ENCODE measurements at places on chromosomes 7 and 10.

GRCh38 chr10:810351-810846 lies 120.9 kb upstream of the DIP2C start:
- DNase-seq: peak; percentile 29

GRCh38 chr7:32500922-32501341 lies 5.6 kb downstream of the AVL9 start:
- no peak for DNase-seq

GRCh38 chr10:104642658-104643302 lies 1.7 kb downstream of the SORCS3 start:
- peak; percentile 76 for DNase-seq

- DNase-seq: peak; percentile 42
Measured at GRCh38 chr7:116577320-116577871, 52.6 kb downstream of the CAV1 start.

DNA sequence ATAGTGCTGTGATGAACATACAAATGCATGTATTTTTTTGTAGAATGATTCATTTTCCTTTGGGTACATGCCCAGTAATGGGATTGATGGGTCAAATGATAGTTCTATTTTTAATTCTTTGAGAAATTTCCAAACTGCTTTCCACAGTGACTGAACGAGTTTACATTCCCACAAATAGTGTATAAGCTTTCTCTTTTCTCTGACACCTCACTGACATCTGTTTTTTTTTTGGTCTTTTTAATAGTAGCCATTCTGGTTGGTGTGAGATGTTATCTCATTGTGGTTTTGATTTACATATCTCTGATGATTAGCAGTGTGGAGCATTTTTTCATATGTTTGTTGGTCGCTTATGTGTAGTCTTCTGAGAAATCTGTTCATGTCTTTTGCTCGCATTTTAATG lies 195.0 kb upstream of the AGK start:
- no peak for DNase-seq

DNA sequence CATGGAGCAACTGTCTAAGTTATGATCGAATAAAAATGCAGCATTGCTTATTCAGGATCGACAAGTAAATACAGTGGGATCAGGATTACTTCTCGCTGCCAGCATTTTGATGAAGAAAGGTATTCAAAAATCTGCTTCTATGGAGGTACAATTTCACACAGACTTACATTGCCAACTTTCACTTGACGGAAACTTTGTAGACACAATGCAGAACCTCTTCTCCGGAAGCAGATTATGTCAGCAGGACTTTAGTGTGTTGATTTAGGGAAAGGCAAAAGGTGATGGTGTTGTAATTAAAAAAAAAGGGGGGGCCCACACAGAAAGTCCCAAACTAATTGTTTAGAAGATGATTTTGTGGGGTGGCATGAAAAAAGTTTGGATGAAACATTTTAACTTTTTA lies 462.4 kb upstream of the KLF6 start:
- DNase-seq: no peak

DNA sequence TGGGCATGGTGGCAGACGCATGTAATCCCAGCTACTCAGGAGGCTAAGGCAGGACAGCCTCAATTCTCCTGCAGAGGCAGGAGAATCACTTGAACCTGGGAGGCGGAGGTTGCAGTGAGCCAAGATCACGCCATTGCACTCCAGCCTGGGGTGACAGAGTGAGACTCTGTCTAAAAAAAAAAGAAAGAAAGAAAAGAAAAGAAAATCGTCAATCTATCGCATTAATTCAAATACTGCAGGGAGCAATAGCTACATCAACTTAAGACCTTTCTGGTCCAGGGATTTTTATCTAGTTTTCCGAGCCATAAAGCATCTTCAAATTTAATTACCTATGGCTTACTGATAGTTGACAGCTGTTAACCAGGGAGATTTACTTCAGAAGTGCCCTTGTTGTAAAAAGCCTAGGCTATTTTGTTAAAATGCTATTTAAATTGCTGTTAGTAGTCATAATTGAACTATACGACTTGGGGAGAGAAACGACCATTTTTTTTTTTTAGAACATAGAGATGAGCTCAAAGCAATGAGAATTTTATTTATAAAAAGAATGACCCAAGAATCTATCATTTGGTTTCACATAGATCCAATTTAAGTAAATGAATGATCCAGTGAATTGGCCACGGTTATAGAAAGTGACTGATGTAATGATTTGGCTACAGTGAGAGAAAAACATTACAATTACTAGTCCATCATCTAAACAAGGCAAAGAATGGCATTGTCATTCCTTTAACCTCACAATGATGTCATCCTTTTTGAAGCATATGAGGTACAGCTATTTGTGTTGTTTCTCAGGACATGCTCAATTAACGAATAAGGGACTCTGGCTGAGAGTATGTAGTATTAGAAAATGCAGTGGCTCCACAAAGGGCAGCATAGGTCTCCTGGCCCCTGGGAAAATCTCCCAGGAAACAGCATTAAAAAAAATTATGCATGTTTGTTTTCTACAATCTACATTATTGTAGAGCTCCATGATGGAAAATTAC lies 85.3 kb downstream of the SEMA3C start:
- no peak for DNase-seq

GRCh38 chr7:156608173-156608478 lies 32.4 kb upstream of the RNF32 start:
- DNase-seq: no peak

DNA sequence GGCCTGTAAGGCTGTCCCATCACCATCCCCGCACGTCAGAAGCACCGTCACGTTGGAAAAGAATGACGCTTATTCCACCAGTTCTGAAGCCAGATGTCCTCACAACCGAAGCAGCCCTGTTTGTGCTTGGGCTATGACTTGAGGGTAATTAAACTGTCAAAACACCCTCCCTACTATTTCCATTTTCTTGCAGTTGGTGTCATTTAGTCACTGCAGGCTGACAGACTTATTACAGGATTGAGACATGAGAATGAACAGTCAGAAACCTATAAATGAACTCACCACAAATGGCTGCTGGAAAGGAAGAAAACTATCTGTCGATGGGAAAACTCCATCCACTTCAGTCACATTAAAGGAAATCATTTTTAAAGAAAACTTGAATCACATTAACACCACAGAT lies 85.3 kb downstream of the VOPP1 start:
- DNase-seq: no peak

DNA sequence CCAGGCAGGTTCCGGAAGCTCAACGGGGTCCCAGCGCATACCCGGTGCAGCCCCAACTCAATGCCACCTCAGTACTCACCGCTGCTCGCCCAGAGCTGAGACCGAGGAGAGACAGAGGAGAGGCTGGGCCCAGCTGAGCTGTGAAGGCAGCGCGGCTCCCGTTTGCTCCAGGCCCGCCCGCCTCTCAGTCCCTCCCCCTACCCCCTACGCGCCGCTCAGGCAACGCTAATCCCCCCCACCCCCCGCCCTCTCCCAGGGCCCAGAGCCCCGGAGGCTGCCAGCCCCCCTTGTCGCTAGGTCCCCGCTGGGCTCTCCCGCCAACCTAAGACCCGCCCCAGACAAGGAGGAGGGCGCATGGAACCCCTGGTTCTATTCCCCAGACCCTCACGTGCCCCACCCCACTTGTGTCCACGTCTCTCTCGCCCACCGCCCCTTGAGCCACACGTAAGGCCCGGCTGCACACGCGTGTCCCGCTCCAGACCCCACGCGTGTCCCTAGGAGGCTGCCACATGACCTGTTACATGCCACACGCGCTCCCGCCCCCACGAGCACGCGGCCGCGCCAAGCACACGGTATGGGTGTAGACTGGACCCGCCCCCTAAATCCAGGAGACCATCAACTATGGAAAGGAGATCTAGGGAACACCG lies at the start of gene PSD:
Gene PSD (minus strand): TSS at position 164 of the 647 bp plus-strand sequence. CDS start 1,747 bp downstream, outside the sequence.
- DNase-seq: peak; percentile 18

- no peak for DNase-seq
Measured at GRCh38 chr10:101625821-101626412, 37.8 kb downstream of the DPCD start.

DNA sequence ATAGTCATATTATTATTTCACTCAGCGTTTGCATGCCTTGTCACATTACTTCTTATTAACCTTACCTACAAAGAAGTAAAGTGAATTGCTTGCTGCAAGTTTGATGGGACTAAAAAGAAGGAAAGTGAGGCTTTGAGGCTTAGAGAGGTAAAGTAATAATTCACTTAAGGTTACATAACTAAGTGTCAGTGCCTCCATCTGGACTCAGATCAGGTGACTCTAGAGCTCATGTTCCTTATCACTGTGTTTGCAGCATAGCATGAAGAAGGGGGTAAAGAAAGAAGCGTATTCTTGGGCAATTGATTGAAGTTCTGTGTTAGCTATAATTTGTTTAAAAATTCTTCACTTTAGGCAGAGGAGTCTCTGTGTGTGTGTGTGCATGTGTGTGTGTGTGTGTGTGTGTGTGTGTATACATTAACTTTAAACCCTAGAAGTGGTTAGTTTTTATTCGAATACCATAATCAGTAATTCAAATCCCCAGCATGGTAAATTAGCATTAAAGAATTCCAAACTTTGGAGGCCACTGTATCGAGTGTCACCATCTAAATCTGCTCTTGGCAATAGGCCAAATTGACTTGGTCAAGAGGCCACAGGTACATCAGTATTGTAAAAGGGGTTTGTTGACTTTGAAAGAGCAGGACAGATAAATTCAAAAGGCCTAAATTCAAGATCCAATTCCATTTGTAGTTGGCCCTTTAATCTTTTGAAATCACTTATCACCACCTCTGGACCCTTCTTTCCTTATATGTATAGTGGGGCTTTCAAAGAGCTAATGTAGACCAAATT lies 2.2 kb upstream of the PON3 start:
- no peak for DNase-seq

DNA sequence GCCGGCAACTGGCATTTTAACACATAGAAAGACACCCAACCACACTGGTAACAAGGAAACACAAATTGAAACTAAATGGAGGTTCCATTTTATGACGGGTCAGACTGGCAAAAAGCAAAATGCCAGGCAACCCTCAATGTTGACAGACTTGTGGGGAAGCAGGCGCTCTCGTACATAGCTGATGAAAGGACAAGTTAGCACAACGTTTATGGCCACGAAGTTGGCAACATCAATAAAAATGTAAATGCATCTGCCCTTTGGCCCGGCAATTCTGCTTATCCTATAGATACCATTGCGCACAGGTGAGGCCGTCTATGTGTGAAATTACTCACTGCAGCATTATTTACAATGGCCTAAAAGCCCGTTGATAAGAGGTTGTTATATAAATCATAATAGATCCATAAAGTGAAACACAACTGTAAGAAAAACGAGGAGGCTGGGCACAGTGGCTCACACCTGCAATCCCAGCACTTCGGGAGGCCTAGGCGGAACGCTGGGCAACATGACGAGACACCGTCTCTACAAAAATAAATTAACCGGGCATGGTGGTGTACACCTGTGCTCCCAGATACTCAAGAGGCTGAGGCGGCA lies 39.8 kb downstream of the FOXL3 start:
- DNase-seq: no peak

DNA sequence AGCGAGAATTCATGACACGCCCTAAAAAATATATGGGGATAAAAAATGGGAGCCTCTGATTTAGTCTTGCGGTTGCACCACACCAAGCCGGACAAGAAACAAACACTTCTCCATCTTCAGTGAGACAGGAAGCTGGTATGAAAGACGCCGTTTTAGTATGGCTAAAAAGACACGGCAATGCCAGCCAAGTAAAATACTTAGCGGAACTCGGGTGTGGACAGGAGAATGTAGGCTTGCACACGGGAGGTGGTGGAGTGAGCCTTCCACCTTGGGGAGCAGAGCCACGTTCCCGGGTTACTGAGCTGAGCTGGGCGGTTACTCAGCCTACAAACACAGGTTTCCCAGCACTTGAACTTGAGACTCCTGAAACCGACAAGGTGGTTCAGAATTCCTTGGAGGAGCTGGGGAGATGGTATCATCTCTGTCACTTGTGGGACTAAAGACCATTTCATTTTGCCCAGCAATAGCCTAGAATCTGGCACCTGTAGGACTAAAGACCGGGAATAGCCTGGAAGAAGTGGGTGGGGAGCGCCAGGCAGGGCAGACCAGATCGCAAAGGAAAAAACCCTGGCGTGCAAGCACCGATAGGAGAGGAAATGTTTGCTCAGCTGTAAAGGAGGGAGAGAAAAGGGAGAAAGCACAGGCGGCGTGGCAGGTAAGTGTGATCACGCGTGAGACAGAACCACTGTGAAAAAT lies 34.8 kb upstream of the SEPHS1 start:
- DNase-seq: no peak

GRCh38 chr7:128236924-128237586 lies 4.0 kb upstream of the LEP start:
- DNase-seq: peak; percentile 26

All from activated CD4-positive, alpha-beta T cell treated with anti-CD3 and anti-CD28 coated beads for 36 hours (primary cell).